ENCODE measurements at places on chromosomes 11 and 22.

DNA sequence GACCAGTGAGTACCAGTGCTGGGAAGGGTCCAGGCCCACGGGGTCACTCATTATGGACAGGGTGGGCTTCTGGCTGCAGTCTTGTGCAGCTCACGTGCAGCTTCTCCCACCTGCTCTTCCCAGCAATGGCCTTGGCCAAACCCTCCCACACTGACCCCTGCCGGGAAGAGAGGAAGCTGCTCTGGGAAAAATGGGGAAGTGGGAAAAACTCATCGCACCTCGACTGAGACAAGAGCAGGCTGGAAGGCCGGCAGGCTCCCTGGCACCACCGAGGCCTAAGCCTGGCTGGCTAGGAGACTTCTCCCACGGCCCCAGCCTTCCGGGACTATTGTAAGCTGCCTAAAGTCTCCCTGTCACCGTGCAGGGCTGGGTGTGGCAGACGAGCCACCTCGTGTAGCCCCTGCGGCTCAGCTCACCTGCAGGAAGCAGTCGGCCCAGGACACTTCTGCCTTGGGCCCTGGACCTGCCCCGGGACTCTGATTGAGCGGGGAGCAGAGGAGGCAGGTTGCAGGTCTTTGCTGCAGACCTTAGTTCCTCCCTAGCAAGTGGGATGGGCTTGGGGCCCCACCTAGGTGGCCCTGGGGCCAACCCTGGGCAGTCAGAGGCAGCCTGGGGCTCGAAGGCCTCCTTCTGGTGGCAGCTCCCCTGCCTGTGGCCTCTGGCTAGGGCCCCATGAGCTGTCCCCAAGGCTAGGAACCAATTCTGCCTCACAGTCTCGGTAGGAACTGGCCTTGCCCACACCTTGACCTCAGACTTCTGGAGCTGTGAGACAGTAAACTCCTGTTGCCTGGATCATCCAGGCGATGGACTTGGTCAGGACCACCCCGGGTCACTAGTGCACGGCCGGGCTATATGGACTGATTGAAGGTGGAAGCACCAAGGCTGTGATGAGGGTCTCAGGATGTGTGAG, 23.1 kb downstream of the MRGPRG start:
- no peak for DNase-seq

- DNase-seq, result peak; percentile 95
These were observed 8.9 kb upstream of the NLRP6 start for GRCh38 chr11:269146-269890.

DNA sequence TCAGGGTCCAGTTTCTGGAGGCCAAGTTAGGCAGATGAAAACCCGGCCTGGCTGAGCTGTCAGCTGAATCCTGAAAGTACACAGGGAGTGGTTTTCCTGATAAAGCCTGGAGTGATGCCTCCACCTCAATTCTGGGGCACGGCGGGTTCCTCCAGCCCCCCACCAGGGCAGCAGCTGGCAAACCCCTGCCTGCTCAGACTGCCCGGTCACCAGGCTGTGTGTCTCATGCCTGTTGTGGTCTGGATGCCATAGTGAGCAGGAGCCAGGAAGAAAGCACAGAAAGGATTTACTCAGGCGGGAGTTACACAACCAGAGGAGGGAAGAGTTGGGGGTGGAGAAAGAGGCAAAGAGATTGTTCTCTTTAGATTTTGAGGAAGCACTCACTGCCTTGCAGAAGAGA, 119.9 kb upstream of the RASSF10 start:
- peak; percentile 9 for DNase-seq

- no peak for DNase-seq
These were observed 4.0 kb downstream of the OOSP4A start for GRCh38 chr11:59967677-59968394.

DNA sequence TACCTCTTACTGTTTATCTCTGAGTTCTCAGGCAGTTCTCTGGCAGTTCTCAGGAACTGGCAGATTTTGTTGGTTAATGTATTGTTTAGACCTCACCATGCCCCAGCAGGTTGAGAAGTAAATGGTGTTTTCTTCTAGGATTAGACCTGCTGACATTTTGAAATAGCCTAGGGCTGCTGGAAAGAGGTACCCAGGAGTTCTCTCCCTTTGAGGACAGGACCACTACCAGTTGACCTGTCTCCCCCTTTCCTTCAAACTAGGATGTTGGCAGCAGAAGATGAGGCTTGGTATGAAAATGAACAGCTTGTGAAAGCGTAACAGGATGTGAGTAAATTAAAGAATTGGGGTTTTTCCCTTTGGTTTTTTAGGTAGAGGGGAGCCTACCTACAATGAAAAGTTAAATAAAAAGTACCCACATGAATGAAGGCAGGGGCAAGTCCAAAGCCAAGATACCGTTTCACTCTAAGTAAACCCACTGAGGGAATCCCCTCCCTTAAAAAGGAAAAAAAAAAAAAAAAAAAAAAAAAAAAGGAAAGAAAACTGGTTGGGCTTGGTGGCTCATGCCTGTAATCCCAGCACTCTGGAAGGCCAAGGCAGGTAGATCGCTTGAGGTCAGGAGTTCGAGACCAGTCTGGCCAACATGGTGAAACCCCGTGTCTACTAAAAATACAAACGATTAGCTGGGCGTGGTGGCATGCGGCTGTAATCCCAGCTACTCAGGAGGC, 96.2 kb downstream of the PDHX start:
- no peak for DNase-seq

GRCh38 chr11:111603611-111604130, 1.4 kb downstream of the SIK2 start:
- DNase-seq, result no peak

GRCh38 chr11:95999711-96000406, 76.0 kb upstream of the MTMR2 start:
- DNase-seq, result no peak

DNA sequence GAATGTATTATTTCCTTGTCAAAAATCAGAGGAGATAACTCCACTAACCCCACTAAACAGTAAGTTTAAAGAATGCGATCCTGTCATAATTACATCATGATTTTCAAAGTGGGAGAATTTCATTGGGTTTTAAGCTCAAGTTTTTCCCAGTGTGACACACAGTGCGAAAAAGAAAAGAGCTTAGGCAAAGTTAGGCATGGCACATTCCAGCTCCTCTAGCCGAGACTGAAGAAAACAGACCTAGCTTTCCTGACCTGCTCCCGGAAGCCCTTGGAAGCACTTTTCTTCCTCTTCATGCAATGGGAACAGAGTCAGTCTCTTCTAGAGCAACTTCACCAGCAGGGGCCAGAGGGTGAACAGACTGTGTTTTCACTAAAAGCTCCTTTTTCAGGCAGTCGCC, 76.6 kb upstream of the AKIP1 start:
- no peak for DNase-seq

DNA sequence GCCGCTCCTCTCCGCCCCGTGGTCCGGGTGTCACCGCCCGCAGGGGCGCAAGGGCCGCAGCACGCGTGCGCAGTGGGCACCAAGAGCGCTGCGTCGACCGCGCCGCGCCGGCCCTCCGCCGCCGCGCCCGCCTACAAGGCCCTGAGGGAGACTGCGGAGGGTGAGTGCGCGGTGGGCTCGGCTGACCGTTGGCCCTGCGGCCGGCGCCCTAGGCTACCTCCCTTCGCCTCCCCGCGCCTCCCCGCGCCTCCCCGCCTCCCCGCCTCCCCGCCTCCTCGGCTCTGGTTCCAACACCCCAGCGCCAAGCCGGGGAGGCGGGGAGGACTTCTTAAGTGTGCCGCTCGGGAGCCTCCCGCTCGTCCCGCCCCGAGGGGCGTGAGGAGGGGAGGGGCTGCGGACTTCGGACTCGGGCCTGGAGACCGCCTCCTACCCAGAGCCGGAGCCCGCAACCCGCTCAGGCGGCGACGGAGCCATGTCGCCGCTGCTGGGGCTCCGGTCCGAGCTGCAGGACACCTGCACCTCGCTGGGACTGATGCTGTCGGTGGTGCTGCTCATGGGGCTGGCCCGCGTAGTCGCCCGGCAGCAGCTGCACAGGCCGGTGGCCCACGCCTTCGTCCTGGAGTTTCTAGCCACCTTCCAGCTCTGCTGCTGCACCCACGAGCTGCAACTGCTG, at the start of gene AQP11:
AQP11 (plus strand) TSS at position 433 of the 673 bp plus-strand sequence; CDS start at position 473, 40 bp downstream.
- DNase-seq, result no peak

GRCh38 chr11:75813124-75813523, 1.9 kb upstream of the UVRAG start:
- no peak for DNase-seq
